Stimulated activated CD4-positive, alpha-beta T cell treated with anti-CD3 and anti-CD28 coated beads, Interleukin-1b, Interleukin-23, amount 100 ng/mL, for 48 hours (primary cell): ENCODE measurements at places on chromosomes 4 and X.
A peak's percentile ranks its signal among the peaks of the same experiment; 100 is the strongest.

GRCh38 chr4:88223516-88223915 lies 60.8 kb downstream of the PPM1K start:
- DNase-seq: no peak

GRCh38 chr4:26909369-26909768 lies 48.7 kb downstream of the STIM2 start:
- DNase-seq: no peak

GRCh38 chrX:10254739-10255138 lies 98.0 kb downstream of the CLCN4 start:
- no peak for DNase-seq

GRCh38 chr4:17875402-17876070 lies 64.8 kb downstream of the NCAPG start:
- no peak for DNase-seq

DNA sequence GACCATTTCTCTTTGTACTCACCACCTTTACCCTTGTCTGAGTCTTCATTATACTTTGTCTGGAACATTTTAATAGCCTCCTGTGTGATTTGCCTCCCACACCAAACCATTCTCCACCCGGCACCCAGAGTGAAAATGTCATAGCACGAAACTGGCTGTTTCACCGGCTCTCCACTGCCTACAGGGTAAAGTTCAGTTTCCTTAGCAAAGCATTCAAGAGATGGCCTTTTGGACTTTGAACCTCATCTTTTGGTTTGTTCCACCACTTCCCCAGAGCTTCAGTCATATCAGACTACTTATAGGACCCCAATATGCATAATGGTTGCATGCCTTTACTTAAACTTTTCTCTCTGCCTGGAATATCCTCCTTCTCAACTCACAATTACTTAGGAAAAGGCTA lies 38.3 kb downstream of the RAP2C start:
- no peak for DNase-seq

DNA sequence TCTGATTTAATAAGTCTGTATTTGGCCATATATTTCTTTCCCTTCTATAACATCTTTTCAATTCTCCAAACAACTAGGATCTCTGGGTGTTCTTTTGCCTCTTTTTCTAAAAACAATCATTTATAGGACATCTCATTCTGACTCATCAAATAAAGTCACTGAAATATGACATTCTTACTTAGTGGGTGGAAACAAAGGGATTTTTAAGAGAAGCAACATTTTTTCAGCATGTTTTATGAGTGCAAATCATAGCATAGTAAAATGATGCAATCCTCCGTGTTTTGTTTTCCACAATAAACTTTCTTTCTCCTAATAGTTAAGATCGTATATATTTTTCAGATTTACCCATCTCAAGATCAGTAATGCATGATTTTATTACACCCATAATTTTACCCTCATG lies 179.8 kb downstream of the SPCS3 start:
- no peak for DNase-seq

DNA sequence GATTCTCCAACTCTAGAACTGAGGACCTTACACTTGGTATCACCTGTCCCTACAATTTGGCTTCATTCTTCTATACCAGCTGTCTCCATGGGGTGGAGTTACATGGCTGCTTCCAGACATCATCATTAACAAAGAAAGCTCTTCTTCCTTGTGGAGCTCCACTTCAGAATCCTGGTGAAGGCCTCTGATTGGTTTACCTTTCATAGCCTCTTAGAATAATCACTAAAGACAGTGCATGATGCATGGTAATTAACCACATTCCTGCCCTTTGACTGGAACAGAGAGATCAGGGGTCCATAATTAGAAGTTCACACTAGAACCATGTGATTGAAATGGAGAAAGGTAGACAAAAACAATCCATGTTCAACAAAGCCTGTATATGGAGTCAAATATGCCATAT lies 112.6 kb upstream of the ZNF827 start:
- no peak for DNase-seq

DNA sequence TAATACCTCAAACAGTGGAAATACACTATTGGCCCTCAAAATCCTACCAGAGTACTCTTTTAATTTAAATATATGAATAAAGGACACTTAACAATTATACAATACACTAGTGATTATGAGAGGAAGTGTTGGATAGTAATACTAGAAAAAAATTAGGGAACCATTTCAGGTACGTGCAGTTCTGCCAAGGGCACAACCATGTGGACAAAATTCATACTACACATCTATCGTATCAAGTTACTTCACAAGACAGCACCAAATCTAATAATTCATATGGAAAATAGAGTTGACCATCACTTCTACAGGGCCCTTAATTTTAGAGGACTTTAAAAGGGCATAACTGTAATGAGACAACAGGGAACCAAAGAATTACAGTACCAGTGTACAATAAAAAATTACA lies 69.2 kb upstream of the ZCCHC13 start:
- no peak for DNase-seq

GRCh38 chr4:29375716-29376115 lies 1344.5 kb upstream of the PCDH7 start:
- DNase-seq: no peak

GRCh38 chr4:10727140-10727880 lies 42.7 kb upstream of the CLNK start:
- no peak for DNase-seq

DNA sequence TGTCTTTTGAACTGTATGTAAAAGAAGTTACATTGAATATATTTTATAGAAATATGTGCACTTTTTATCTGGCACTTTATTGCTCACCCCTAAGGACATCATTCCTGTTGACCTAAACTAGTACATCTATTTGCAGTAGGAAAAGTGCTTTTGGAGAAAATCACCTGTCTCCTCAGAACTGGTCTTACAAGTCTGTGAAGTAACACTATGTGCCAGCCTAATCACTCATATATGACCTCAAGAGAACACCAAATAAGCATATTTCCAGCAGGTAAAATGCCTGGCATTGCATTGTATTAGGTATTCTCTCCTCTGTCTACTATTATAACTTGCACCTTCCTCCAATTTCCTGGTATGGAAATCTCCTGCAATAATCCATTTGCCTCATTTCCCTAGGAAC lies 4.0 kb upstream of the GASK1B start:
- no peak for DNase-seq

DNA sequence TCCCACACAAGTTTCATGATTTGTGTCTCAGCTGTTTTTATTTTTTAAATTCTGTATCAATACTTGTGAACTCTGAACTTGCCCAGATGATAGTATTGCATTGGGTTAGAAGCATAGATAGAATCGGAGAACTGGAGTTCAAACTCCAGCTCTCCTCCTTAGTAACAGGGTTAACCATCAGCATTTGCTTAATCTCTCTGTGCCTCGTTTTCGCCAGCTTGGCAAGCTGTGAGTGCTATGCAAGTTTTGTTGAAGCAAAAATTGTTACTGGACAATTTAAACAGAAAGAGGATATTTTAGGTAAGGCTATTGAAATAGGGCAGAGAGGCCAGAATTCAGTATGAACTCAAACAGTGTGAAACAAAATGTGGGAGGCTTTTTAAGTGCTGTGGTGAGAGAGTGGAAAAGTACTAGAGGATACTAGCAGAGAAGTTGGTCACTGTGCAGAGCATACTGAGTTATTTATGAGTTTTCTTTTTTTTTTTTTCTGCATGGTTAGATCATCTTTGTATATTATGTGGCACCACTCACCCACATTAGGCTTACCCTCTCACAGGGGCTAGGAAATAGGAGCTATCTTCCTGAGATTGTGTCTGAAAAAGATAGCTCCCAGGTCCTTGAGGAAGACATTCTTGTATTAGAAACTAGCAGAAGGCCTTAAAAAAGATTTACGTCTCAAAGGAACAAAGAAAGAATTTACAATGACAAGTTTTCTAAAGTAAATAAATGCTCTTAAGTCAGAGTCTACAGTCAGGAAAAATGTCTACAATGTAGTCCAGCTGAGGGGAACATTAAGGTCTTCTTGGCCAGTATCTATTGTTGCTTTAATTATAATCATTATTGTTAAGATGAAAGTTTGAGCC lies 1126.6 kb downstream of the FAT4 start:
- DNase-seq: no peak

GRCh38 chr4:170011921-170012628 lies 14.1 kb downstream of the MFAP3L start:
- no peak for DNase-seq

GRCh38 chrX:101409043-101409442 lies 1.0 kb downstream of the HNRNPH2 start:
- DNase-seq: no peak

DNA sequence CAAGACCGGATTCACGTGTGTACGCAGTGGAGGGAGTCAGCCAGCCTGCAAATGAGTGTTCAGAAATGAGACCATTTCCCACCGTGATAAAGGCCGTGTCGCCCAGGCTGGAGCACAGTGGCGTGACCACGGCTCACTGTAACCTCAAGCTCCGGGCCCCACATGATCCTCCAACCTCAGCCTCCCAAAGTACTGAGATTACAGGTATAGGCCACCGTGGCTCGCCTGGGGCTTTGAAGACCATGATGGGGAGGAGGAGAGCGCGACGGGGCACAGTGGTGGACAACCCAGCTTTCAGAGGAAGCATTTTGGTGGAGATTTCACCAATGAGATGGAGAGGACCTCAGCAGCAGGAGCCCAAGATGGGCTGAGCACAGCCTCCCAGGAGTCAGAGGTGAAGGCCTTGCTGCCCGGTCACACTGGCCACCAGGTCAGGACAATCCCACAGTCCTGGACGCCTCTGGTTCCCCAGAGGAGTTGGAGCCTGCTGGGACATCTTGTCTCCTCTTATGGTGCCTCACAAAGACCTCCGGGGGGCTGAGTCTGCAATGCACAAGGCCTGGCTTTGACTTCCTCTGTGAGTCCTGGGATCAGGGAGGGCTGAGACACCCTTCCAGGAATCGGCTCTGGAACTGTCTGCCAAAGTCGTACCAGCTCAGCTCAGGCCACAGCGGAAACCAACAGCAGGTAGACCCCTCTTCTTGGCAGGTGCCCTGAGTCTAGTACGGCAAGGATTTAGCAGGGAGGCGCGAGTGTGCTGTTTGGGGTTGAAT lies 22.4 kb upstream of the MXD4 start:
- DNase-seq: no peak

- no peak for DNase-seq
These were observed 8.8 kb downstream of the TAPT1 start for GRCh38 chr4:16217300-16218051.

DNA sequence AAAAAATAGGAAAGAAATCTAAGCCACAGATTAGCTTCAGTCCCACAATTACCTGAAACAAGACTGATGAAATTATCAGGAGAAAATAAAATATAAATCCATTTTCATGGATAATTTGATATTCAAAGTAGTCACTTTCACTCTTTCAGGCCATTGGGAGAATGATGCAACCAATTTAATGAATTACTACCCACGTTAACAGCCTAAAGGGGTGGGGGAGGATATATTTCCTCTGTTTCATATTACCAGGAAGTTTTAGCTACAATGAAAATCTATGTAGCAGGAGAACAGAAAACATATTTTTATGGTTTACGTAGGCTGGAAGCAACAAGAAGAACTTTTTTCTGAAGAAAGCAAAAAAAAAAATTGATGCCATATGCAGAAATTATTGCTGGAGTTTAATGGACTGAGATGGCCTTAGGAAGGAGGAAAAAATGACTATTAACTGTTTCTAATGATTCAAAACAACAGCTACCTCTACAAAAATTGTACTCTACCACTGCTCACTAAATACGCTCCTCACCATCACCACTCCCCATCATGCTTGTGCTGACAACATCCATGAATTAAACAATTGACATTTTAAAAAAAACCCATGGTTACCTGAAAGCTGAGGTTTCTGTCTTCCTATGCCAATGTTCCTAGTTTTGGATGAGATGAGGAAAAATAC lies 100.9 kb downstream of the CXXC4 start:
- no peak for DNase-seq

- no peak for DNase-seq
These were observed 1.1 kb upstream of the TRMT10A start for GRCh38 chr4:99564921-99565320.

GRCh38 chrX:13389501-13389900 lies 69.6 kb upstream of the ATXN3L start:
- no peak for DNase-seq

- DNase-seq: no peak
These were observed 206.6 kb upstream of the HS3ST1 start for GRCh38 chr4:11635342-11635741.

GRCh38 chrX:112147206-112147605 lies 64.6 kb upstream of the TRPC5 start:
- DNase-seq: no peak

DNA sequence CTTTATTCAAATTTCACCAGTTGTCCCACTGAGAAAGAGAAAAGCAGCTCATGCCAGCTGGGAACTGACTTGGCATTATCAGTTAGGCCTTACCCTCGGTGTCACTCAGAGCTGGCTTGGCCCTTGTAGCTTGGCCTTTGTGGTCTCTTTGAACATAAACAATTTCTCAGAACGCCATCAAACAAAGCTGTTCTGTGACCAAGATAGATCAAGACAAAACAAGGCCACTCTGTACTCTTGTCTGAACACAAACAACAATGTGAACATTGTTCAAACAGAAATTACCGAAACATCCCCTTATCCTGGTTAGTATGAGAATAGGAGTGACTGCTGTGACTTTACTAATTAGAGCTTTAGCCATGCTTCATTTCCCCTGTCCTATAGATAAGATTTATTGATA lies 57.2 kb downstream of the DIPK2B start:
- DNase-seq: no peak

- DNase-seq: no peak
These were observed 107.4 kb downstream of the CT47B1 start for GRCh38 chrX:120768254-120768653.

DNA sequence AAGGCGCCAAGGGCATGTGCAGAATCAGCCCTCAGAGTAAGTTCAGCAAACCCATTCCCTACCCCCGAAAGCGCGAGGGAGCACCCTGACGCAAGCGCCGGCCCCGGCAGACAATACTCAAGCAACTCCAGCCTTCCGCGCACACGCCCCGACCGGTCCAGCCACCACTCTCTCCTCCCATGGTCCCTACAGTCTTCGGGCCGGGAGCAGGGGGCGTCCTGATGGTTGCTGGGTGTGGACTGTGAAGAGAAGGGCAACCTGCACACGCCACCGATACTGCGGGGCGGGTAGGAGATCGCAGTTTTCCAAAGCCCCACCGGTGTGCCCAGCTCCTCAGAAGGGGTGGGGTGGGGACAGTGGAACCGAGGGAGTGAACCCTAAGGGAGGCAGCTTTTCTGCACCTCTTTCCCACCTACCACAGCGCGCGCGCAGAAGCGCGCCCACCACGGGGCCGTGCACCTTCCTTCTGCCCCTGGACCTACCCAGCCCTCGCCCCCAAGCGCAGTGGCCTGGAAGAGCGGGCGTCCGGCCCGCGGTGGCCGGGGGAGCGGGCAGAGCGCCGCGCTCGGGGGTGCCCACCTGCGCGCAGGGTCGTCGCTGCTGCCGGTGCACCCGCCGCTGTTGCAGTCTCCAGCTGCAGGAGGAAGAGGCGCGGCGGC lies 650.2 kb upstream of the DIPK2B start:
- peak; percentile 42 for DNase-seq

- no peak for DNase-seq
These were observed 24.8 kb downstream of the RTL9 start for GRCh38 chrX:110383414-110383813.

DNA sequence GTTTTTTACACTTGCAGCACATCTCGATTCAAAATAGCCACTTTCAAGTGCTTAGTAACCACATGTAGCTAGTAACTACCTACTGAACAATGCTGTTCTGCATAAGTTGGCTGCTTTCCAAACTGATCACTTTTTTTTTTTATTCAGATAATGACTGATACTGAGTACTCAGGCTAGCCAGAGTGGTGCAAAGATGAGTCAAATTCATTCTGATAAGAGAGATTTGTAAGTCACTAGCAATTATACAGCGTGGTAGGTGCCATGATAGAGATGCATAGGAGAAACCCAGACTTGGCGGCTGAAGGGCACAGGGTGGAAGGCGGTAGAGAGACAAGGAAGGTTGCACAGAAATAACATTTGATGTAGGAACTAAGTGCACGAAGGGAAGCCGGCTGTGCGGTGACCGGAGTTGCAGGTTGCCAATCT lies 357 bp upstream of the IGBP1 start:
- DNase-seq: no peak
